T-helper 2 cell (primary cell): ENCODE measurements at places on chromosomes 6 and 20.

- DNase-seq, result no peak
These were observed 97.6 kb downstream of the CD164 start for GRCh38 chr6:109284675-109285074.

GRCh38 chr20:31547720-31548298, 33.6 kb downstream of the HM13 start:
- no peak for DNase-seq

DNA sequence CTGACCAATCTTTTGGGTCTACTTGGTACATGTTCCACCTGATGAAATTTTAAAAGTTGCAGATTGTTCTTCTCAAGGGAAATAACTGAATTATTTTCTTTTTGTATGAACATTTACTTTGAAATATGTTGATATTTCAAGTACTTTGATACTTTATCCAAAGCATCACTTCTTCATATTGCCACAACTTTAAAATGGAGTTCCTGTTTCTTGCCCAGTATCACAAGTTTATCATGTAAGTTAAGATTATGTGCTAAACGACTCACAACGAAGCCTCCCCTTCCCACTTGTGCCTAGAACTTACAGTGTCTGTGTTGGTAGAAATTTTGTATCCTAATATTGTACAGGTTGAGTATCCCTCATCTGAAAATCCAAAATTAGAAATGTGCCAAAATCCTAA, 108.4 kb downstream of the ARID1B start:
- no peak for DNase-seq

DNA sequence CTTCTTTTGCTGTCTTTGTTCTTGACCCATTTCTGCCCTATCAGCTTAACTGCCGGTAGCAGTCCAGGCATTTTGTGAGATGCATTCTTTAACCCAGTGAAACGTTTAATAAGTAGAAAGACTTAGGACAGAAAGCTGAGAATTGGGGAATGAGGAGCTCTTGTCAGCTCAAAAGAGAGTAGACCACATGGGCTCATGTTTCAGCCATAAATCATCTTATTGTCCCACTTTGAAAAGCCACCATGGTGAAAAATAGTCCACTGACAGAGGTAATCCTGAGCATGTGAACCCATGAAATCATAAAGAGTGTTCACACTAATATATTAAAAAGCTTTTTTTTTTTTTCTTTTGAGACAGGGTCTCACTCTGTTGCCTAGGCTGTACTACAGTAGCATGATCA, 16.3 kb downstream of the ORC3 start:
- no peak for DNase-seq

GRCh38 chr6:25866011-25866410, 8.0 kb downstream of the SLC17A3 start:
- DNase-seq, result no peak

DNA sequence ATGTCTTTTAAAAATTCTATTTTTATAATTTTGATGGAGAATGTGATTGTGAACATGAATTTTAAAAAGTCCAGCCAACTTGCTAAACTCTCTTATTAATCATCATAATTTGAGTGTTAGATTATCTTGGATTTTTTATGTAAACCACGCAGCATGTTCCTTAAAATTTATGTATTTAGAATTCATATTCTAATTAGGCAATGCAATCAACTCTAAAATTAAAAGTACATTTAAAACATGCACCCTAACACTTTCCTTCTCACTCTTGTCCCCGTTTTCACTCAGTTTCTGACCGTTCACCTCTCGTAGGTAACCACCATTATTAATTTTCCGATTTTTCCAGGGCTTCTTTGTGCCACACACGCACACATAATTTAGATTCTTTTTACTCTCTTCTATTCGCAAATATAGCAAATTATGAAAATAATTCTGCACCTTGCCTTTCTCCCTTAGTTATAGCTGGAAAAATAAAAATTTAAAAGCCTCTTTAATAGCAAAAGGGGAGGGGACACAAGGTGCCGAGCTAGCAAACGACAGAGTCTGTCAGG, 329 bp upstream of the ZKSCAN3 start:
- DNase-seq, result no peak

DNA sequence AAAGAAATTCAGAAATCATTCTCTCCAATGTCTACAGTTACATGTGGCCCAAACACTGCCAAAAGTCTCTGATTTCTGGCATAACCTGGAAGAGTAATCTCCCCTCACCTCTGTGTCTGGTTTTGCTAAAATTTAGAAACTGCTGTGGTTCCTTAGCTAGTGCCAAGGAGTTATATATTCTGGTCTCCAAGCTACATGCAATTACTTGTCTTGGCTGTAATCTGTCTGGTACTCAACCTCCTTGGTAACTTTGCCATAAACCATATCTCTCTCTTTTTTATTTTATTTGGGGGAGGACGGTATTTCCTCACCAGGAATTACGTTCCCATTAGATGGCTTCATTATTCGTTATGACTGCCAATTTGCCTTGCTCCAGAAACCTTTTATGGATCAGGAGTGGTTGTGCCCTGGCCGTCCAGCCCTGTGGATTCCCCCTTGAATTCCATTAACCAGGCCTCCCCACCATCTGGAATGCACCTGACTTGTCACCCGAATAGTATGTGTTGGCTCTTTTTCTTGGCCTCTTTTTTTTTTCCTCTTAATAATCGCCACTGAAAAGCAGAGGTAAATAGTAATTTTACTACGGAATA, 400.0 kb downstream of the CD83 start:
- no peak for DNase-seq
